Retina (tissue), 1 donor: ENCODE measurements at places on chromosomes 16 and 17.

DNA sequence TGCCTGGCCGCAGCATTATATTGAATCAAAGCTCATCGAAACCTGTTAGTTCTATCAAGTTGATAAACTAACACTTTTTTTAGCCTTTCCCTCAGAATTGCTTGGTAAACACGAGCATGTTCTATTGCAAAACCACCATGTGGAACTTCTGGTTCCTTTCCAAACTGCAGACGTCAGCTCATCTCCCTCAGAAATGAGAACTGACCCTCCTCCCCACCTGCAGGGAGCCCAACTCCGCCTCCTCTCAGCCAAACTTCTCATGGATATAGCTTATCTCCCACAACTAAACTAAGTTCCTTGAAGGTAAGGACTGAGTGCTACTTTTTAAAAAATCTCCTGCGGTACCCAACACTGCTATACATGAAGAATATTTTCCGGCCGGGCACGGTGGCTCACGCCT is 6.7 kb downstream of the SHMT1 start:
- DNase-seq, result no peak

GRCh38 chr16:25192096-25192495 is 24.7 kb upstream of the AQP8 start:
- DNase-seq, result no peak

- DNase-seq, result no peak
Observed at GRCh38 chr17:15914400-15915170, 30.3 kb upstream of the ADORA2B start.

DNA sequence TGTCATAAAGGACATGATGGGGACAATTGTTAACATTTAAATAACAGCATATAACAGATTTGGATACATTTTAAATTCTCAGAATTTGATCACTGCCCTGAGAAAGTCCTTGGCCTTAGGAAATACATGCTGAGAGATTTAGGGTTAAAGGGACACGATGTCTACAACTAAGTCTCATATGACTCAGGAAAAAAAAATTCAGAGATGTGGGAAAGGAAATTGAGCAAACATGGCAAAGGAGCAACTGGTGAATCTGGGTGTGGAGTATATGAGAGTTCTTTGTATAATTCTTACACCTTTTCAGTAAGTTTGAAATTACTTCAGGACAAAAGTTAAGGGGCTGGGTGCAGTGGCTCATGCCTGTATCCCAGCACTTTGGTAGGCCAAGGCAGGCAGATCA is 18.2 kb downstream of the MPP3 start:
- no peak for DNase-seq

DNA sequence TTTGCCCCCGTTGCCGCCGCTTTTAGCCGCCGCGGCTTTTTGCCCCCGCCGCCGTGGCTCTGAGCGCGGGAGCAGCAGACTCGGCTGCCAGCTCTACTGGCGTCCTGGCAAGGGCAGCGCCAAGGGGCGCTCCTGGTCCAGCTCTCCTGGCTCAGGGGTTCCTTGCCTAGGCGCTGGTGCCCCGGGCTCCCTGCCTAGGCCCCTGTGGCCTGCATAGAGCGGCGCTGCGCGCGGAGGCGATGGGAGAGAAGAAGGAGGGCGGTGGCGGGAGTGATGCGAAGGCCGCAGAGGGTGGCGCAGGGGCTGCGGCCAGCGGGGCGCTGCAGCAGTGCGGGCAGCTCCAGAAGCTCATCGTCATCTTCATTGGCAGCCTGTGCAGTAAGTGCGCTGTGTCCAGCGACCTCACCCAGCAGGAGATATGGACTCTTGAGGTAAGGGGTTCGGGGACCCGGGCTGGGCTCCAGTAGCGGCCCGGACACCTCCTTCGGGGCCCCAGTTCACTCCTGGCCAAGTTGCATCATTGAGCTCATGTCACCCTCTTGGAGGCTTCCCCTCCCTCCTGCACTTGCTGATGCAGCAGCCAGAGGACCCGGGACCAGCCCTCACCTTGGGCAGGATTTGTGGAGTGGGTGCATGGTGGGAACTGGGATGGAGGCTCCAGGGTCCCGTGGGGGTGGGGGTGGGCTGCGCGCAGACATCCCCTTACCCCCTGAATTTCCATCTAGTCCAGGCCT is 1344.4 kb downstream of the TP53TG3F start:
- DNase-seq, result no peak

DNA sequence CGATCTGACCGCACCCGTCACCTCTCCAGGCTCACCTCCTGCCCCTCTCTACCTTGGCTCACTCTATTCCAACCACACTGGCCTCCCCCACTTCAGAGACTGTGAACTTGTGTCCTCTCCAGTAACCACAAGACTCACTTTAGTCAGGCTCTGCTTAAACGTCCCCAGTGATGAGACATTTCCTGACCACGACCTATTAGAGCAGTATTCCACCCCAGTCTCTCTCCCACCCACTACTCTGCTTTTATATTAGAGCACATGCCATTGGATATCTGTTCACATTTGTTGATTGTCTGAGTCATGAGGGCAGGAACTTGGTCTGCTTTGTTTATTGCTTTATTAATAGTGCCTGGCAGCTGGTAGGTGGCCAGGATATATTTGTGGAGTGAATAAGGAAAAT is 20.1 kb downstream of the COX11 start:
- DNase-seq, result no peak

DNA sequence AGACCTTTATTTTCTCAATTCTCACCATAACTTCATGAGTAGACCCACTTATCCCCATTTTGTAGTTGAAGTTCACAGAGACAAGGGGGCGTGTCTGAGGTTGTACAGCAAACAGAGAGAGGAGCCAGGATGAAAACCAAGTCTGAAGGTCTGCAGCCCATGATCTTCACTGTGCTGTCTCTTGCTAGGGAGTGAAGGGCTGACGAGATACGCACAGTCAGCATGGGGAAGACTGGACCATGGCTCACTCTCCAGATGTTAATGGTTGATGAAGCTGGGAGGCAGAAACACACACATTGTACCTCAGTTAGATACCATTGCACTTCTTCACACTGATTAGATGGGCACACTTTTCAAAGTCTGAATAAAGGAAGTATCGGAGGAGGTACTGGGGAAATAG is 5.8 kb upstream of the MT4 start:
- no peak for DNase-seq

DNA sequence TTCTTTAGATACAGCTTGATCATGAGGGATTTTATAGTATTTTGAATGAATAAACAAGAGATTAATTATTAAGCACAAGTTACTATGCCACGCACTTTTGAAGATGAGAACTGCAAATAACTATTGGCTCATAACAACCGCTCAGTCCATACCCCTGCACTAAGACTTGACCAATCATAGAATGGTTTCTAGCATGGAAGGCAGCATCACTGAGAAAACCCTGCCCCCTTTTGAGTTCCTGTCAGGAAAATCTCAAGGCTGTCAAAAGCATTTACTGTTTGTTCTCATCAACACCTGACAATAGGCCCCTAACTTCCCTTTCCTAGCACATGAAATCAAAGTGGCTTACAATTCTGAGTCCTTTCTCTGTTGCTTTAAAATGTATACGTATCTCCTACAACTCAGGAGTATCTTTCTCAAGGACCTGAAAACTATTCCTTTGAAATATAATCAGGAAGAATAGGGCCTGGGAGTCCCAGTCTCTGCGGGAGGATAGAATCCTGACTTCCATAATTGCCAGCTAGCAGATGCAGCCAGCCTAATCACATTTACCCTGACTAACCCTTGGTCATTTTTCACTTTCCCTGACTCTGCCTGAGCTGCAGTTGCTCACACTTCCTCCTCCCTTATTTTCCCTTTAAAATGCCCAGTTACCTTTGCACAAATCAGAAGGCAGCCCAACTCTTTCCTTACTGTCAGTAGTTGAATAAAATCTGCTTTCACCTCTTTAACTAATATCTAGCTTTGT is 9.1 kb upstream of the MMD start:
- peak; percentile 45 for DNase-seq

DNA sequence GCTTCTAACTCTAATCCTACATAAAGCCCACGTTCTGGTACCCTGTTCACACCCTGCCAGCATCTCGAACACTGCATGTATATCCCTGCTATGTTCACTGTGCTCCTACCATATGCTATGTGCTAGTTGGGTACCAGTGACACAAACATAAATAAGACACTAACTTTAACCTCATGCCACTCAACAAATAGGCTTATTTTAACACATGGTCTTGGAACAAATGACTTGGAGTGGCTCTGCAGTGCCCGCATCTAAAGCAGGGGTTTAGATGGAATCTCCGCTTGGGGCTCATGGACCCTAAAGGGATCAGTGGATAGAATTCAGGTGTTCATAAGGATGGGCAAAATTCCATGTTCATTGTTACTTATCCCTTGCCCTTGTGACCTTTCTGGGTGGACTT is 175.7 kb upstream of the ZKSCAN2 start:
- DNase-seq, result no peak

DNA sequence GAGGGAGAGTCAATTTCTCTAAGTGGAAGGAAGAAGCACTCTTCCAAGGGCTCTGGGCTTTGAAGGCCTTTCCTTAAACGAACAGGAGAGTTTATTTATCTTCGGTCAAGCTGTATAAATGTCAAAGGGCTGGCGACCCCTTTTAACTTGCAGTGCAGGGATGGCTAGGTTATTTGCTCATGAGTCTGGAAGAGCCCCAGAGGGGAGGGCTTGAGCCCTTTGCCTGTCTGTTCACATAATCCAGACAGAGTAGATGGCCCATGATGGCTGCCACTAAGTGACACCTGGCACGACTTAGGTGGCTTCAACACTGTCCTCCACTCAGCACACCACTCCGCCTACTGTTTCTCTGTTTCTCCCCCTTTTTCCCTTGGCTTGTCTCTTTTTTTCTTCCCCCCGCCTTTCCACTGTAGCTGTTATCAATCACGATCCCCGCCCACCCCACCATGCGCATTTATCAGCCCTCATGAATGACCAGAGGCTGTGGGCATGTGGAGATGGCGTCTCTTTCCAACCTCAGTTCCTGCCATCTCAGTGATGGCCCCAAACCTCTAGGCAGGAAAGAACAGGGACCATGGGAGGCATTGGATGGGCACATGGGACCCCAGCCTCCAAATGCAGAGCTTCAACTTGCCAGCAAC is 408.7 kb upstream of the TNRC6C start:
- peak; percentile 56 for DNase-seq

DNA sequence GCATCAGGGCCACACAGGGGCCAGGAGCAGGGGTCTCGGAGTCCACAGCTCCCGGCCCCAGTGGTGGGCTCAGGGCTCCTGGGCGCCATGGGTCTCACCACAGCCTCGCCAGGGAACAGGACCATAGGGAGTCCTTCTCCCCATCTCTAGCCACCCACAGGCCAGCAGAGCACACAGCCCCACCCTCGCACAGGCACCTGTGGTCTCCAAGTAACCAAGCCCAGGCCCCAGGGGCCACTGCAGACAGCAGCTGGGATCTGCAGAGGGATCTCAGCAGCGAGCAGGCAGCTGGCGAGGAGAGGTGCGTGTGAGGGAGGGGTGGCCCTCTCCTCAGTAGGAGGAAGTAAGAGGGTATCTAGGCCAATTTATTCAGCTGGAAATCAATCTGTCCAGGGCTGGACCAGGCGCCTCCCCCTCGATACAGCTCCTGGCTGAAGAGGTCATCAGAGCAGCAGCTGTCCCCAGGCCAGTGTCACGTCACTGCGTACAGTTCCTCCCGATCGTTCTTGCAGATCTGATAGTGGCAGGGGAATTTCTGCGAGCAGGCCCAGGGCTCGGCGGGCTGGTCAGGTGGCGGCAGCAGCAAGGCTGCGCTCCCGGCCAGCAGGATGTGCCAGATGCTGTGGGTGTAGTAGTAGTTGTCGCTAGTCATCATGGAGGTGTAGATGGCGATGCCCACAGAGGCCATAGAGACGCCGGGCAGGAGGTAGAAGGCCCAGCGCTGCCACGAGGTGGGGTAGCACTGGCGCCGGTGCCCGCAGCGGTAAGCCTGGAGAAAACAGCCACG is 1.4 kb upstream of the MRPL28 start:
- peak; percentile 65 for DNase-seq

GRCh38 chr16:11880007-11880406 is 28.7 kb upstream of the RSL1D1 start:
- no peak for DNase-seq

DNA sequence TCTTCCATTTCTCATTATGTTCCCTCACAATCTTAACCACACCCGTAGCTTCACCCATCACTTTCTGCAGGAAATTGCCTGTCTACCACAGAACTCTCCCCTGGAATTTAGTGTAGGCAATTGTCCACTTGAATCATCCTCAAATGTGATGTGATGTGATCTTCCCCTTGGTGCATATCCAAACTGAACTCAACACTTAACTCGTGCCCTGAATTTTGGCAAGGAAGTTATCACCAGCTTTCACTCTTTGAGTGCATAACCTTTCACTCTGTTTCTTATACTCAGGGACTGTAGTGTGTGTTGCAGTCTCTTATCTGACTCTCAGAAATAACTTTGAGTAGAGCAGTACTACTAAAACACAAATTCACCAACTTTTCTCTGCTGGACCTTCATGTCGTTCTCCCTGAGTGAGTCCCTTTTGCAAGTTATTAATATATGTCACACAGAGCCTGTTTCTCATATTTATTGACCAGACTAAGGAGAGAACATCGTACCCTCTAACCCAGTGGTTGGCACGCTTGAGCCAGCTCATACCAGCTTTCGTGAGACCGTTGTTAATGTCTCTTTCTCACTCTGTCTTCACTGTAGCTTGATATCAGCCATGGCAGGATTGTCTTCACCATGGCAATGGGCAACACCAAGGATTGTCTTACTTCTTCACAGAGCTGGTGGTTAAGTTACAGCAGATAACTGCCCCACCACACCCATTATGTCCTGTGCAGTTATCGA is 558.9 kb upstream of the HSBP1 start:
- no peak for DNase-seq

DNA sequence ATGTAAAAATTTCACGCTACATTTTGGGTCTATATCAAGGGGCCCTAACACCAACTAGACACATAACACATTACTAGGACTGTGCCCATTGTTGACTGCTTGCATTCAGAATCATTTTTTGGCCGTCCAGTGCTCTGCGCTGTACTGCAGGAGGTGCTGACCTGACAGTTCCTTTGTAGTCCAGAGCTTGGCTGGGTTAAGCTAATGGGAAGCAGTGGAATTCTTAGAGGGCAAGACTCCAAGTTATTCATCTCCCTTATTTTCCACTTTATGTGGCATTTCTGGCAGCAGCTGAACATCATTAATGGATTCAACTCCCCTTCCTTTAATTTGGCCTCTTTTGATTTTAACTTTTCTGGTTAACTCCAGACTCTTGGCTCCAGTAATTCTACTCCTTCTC is 351.7 kb downstream of the CDH8 start:
- no peak for DNase-seq

DNA sequence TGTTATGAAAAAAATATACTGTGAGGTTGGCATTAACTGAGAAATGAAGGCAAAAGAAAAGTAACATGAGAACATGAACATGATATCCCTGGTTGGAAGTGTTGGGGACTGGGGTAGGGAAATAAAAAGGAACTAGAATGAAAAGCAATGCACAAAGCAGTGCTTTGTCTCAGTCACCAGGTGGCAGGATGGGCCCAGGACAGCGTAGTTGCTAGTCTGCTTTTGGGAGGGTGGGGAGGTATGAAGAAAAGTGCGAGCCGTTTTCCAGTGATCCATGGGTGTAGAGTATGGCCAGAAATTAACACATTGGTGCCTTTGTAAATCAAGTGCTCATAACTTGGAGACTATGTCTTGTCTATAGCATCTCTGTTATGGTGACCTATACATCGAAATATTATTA is 662.5 kb upstream of the SALL1 start:
- DNase-seq, result no peak
